ENCODE measurements at places on chromosomes 7 and 10.

- DNase-seq: peak; percentile 39
Observed at GRCh38 chr10:84214612-84215235, 10.6 kb downstream of the LRIT2 start.

- DNase-seq: no peak
Observed at GRCh38 chr7:115299397-115300037, 377.6 kb downstream of the MDFIC start.

GRCh38 chr10:70475661-70476060, 2.9 kb upstream of the PALD1 start:
- DNase-seq: peak; percentile 27

DNA sequence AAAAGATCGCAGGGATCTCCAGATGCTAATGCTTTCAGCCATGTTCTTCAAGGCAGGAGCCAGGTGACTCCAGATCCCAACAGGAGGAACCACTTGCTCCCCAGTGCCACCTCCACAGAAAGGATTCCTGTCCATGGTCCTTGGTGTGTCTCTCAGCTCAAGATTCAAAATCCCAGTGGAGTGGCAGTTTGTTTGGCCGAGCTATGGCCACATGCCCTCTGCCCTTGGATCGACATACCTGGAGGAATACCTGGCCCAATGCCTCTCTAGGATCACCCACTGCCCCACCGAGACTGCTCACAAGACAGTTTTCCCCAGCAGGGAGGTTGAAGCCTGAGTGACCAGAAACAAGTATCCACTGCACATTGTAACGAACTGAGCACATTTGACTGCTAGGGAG, 3.9 kb upstream of the GPRIN2 start:
- no peak for DNase-seq

GRCh38 chr10:84008878-84009277, 130.4 kb upstream of the GHITM start:
- DNase-seq: peak; percentile 49

- DNase-seq: no peak
Observed at GRCh38 chr7:82676777-82677463, 233.3 kb upstream of the CACNA2D1 start.

DNA sequence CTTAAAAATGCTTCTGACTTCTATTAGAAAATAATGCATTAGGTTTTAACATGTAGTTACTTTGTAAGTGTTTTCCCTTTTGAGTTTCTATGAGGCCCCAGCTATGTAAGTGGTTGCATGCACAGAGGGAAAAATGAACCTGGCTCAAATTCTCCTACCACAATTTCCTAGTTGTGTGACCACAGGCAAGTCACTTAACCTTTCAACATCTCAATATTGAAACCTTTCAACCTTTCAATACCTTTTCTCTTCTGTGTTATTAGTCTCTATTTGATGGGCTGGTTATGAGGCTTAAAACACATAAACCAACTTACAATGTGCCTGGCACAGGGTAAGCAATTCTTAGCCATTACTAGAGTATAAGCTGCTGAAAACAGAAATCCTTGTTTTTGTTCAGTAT, 203.0 kb downstream of the KCND2 start:
- no peak for DNase-seq

DNA sequence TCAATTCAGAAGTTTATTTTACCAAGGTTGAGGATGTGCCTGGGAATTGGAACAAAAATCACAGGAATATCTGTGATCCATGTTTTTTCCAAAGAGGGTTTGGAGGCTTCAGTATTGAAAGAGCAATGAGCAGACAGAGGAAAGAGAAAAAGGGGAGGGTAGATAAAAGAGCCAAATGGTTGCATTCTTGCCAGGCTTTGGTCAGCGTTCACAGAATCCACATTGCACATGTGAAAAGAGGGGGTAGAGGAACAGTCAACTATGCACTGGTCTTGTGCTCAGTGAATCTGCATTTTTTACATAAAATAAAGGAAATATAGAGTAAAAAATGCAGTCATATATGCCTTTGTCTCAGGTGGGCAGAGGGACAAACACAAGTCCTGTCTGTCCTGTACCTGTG, 20.6 kb upstream of the ERCC6 start:
- no peak for DNase-seq

- DNase-seq: no peak
Observed at GRCh38 chr10:92790440-92790839, 57.9 kb upstream of the EXOC6 start.

DNA sequence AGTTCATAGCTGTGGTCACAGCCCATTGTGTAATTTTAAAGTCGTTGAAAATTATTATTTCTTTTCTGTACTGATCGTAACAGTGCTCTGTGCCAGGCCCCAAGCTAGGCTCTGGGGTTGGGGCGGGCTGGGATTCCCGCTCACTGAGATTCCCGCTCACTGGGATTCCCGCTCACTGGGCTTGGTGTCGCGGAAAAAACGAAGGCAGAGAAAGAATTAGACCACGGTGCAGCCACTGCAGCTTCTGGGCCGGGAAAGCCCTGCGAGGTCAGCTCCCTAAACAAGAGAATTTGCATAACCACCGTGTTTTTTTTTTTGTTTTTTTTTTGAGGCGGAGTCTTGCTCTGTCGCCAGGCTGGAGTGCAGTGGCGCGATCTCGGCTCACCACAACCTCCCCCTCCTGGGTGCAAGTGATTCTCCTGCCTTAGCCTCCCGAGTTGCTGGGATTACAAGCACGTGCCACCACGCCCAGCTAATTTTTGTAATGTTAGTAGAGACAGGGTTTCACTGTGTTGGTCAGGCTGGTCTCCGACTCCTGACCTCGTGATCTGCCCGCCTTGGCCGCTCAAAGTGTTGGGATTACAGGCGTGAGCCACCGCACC, 31.2 kb downstream of the FOXK1 start:
- no peak for DNase-seq

DNA sequence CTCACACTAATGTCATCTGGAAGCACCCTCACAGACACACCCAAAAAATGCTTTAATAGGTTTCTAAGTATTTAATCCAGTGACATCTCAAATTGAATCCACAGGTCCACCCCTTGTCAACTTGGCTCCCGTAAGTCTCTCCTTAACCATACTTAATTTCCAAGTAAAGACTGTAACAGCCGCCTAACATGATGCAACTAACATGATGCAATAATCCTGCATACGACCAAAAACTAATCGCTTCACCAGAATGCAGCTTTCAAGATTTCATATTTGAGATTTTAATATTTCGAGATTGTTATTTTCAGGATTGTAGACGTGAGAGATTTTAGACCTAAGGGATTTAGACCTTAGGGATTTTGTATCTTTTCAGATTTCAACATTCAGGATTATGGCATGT, 3.7 kb upstream of the HDAC9 start:
- DNase-seq: no peak

DNA sequence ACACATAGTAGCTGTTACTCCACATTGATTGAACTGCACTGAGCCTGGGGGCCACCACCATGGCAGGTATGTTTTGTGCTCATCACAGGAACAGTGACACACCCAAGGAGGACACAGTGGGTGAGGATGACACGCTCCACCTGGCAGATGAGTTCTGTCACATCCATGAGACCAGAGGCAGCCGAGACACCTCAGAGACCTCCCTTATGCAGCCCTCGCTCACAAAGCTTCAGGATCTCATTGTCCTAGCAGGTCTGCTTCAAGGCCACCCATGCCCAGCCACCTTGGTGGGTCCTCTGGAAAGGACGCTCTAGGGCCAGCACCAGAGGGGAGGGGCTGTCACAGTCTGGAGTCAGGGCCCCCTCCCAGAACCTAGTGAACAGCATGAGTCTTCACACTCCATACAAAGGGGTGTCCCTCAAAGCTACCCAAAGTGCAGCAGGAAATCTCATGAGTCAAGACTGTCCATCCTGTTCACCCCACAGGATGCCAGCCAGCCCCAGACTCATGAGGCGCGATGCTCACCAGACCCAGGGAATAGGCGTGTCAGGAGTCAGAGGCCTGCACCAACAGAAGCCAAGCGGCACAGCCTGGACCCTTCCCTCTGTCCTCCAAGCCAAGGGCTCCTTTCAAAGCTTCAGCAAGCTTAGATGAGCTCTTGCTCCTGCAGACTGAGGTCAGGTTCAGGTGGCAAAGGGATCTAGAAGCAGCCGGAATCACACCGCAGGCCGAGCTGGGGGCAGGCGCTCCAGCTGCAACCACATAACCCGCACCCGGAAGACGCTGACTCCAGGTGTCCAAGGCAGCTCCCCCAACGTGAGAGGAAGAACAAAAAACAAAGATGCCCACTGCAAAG, 9.6 kb downstream of the FAM53B start:
- DNase-seq: peak; percentile 55

DNA sequence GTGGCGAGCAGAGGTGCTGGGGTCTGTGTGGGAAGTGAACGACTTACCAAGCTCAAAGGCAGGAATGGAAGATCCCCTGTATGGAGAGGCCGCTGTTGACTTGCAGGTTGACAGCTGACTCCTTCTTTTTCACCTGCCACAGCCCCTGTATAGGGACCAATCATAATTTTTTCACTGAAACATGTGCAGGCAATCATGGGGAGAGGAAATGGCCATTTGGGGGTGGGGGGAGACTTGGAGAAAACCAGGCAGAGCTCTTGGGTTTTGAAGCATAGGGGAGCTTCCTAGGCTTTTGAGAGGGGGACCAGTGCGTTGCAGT, 101.4 kb downstream of the WDR37 start:
- DNase-seq: no peak

DNA sequence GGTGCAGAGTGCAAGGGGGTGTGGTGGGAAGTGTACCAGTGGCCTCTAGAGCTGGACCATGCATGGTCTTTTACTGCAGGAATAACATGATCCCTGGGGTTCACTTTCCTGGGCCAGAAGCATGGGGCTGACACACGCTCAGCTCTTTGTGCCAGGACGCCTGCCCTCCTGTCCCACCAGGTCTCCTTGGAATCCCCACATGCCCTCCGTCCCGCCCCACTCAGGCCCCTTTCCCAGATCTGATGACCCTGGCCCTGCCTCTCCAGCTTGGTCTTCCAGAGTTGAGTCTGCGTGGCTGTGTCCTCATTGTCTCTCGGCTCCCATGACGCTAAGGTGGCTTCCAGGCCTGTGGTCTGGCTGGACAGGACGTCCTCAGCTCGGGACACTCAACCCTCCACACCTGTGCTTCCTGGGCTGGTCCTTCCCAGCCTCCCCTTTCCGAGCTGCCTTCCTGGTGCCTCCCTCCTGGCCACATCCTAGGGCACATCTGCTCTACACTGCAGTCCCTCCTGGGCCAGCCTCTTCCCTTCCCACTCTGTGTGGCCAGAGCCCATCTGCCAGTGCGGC, 249.5 kb upstream of the SHH start:
- no peak for DNase-seq

DNA sequence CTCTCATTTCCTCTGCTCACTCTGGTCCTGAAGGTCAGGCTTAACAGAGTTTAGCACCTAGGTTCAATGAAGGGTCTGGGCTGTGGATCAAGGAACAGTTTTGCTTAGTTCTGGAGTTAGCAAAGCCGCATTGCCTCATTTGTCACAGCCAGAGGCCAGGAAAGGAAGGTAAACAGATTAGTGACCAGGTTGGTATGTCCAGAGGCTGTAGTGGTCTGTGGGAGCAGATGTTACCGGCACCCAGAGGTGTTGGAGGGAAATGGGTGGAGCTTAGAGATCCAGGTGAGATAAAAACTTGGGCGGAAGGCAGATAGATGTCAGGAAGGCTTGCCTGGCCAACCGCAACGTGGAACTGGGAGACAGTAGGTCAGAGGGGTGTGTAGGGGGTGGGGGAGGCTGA, 36.6 kb upstream of the ZMIZ2 start:
- DNase-seq: no peak

DNA sequence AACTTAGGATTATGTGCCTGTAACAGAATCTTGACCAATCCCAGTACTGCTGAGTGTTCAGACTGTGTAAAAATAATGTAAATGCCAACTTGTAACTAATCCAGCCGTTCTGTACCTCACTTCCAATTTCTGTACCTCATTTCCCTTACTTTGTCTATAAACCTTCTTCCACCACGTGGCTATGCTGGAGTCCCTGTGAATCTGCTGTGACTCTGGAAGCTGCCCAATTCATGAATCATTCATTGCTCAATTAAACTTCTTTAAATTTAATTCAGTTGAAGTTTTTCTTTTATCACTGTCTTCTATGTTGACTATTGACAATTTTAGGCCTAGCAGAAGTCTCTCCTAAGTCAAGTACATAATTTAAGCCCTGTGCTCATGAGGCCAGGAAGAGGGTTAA, 215.3 kb upstream of the RHOBTB1 start:
- no peak for DNase-seq

- DNase-seq: no peak
Observed at GRCh38 chr7:27129729-27130539, 623 bp downstream of the HOXA4 start.

- DNase-seq: no peak
Observed at GRCh38 chr7:144975882-144976281, 140.0 kb upstream of the TPK1 start.

GRCh38 chr10:117684672-117685211, 142.2 kb downstream of the EMX2 start:
- peak; percentile 8 for DNase-seq

DNA sequence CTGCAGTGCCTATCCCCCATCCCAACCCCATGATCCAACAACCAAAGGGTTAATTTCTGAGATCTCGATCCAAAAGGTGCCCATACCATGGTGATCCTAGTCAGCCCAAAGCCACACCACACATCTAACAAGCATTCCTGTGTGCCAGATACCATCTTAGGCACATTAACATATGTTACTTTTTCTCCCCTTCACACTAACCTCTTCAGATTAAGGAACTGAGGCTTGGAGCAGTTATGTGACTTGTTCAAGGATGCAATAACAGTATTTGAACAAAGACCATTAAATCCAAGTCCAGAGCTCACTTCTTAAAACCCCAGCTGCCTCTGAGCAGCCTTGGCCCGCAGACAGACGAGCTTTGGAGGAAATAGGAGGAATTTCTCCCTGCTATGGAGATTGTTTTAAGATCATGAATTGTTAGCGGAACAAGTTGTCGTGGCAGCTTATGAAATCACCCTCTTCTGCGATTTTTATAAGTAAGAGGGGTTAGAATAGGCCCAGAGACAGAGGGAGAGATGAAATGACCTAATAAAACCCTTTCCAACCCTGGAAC, 327.2 kb downstream of the KCNMA1 start:
- no peak for DNase-seq

DNA sequence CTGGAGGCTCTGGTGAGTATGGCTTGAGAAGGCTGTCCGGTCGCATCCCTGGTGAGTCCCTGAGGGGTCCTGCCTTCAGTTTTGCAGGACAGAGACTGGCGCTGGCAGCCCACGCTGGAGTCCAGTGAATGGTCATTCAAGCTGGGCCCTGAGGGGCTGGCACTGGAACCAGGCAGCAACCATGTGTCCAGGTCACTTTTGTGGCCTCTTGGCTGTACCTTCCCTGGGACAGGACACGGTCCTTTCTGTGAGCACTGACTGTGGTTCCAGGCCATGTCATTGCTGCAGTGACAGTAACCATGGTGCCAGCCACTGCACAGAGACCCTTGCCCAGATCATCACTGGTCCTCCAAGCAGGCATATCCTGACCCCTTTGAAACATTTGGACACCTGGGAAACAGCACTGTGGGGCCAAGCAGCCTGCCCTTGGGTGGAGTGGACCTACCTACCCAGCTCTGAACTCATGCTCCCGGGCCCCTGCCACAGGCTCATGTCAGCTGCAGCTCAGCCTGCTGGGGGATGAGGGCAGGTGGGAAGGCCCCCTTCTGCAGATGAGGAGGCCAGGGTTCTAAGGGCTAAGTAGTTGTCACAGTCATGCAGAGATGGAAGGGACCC, 72.1 kb downstream of the ADCY1 start:
- no peak for DNase-seq
